ENCODE measurements at places on chromosomes 1 and 21.

DNA sequence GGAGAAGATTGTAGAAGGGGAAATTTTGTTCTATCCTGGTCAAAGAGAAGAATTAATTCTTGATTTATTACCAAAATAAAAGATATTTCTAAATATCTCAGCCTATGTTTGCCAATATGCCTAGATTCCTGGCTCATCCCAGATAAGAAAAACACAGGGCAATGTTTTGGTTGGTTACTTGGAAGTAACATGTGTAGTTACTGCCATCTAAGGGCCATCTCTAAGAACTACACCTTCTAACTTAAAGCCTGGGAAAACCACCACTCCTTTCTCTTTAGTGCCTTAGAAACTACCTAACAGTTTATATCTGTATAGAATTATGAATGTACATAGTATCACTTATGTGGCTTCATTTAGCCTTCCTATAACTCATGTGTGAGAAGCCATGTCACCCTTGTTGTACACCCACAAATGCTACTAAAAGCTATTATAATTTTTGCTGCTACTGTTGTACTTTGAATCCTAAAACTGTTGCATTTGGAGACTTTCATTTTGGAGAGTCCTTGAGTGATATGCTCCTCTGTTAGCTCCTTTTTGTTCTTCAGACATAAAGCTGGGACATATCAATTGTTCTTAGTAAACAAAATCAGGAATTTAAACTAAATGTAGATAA, 4.5 kb downstream of the AIM2 start:
- no peak overlapping the region for H3K27ac ChIP-seq
- peaks cover 6% of the 10 kb centered on the region for H3K4me1 ChIP-seq
- no peak for DNase-seq

- H3K36me3 ChIP-seq = no peaks in the 10 kb centered on the region
- no peaks in the 10 kb centered on the region for H3K27me3 ChIP-seq
- H3K4me1 ChIP-seq = no peaks in the 10 kb centered on the region
- H3K27ac ChIP-seq = no peak overlapping the region
Observed at GRCh38 chr1:102628109-102628613, 480.2 kb downstream of the COL11A1 start.

DNA sequence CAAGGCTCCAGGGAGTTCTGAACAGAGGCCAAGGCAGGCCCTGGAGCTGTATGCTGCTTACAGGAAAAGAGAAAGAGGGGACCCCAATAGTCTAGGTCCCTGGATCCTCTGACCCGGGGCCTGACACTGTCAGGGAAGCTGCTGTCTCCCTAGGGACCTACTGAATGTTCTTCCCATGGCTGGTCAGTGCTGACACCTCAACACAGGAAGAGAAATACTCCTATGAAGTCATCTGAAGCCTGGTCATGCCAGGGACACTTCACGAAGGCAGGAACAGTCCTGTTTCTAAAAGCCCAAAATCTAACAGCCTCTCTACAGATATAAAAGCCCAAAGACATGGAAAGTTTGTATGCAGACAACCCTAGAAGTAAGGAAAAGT, 1.7 kb upstream of the LAD1 start:
- peak overlapping the region; percentile 73 for H3K4me3 ChIP-seq
- peaks cover 46% of the 10 kb centered on the region for H3K4me1 ChIP-seq
- H3K27ac ChIP-seq = no peak overlapping the region
- H3K27me3 ChIP-seq = no peaks in the 10 kb centered on the region

- no peak for DNase-seq
- H3K27me3 ChIP-seq = no peaks in the 10 kb centered on the region
Observed at GRCh38 chr1:56156971-56157876, 422.1 kb downstream of the PLPP3 start.

DNA sequence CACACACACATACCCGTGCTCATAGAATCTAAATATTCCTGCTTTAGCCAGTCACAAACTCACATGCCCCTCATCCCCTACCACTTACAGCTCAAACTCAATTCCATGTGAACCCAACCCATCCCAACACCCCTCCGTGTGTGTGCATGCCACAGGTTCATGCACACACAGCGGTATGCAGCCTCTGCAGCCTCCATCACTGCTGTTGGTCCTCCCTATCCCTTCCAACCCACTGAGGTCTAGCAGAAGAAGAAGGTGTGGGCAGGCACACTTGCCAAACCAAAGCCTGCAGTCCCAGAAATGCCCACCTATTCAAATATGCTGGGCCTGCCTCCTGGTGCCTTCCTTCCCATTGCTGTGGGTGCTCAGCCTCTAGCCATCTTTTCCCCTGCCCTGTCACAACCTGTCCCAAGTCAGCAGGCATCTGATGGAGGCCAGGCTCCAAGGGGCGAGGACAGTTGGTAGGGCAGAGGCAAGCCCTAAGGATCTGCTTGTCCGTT, 26.2 kb downstream of the SLC2A1 start:
- no peak overlapping the region for H3K27ac ChIP-seq
- H3K27me3 ChIP-seq = no peaks in the 10 kb centered on the region
- H3K4me3 ChIP-seq = no peak overlapping the region
- peaks cover 6% of the 10 kb centered on the region for H3K4me1 ChIP-seq
- DNase-seq = no peak

GRCh38 chr1:115867216-115867615, 26.3 kb upstream of the NHLH2 start:
- no peak for DNase-seq
- H3K27ac ChIP-seq = no peak overlapping the region
- H3K4me1 ChIP-seq = no peaks in the 10 kb centered on the region
- no peak overlapping the region for H3K4me3 ChIP-seq
- peaks cover 13% of the 10 kb centered on the region for H3K27me3 ChIP-seq

- peaks cover 36% of the 10 kb centered on the region for H3K4me1 ChIP-seq
- peak overlapping the region; percentile 7 for H3K4me3 ChIP-seq
- no peaks in the 10 kb centered on the region for H3K27me3 ChIP-seq
- no peak for DNase-seq
- H3K27ac ChIP-seq = peak overlapping the region; percentile 90
- H3K36me3 ChIP-seq = no peaks in the 10 kb centered on the region
Observed at GRCh38 chr21:43585924-43586413, 73.3 kb downstream of the HSF2BP start.

DNA sequence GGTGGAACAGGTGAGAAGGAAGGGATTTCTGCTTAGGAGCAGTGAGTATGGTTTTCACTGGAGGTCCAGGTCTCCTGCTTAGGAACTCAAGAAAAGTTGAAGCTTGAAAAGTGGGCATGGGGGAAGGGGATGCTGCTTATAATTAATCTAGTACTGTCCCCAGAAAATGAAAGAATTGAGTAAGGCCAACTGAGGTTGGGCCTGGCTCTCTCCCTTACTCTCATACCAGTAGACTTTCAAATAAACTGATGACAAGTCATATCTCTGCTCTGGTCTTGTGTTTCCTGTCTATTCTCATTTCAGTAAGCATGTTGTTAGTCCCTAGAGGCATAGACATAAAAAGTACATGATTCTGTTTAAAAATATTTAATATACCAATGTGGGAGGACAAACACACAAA, 26.4 kb downstream of the CD48 start:
- no peaks in the 10 kb centered on the region for H3K36me3 ChIP-seq
- no peaks in the 10 kb centered on the region for H3K4me1 ChIP-seq
- H3K27me3 ChIP-seq = peaks cover 3% of the 10 kb centered on the region
- no peak for DNase-seq

Measured in progenitor cell of endocrine pancreas (in vitro differentiated cells).